ENCODE measurements at places on chromosomes 6 and 20. TPM values are rescaled to one million over a fixed set of nuclear protein-coding genes. Genes with fewer than 3 reads are reported as not detected.

TXLNB gene
- not detected for total RNA-seq

RBM39 gene
- total RNA-seq: 328 TPM

CLPSL2 gene
- not detected for total RNA-seq

SLC24A3 gene
- not detected for total RNA-seq

FAXC gene
- 22.3 TPM for total RNA-seq

HTR1B gene
- total RNA-seq: not detected

GABRR1 gene
- not detected for total RNA-seq
